ENCODE measurements at places on chromosomes 2 and 18.

DNA sequence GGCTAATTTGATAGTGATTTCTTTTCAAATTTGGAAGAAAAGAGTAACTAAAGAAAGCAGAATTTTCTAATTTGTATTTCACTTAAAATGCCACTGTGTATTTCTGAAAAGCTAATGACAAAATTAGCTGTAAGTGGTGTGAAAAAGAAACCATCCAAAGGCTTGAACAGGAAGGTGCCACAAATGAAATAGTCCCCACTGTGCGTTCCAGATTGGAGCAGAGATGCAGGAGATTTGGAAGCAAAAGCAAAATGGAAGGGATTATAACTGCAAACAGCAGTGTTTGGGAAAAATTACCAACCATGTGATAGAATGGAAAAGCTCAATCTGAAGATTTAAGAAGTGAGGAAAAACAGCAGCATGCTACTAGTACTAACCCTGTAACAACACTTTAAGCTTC is 498.7 kb downstream of the SUCLG1 start:
- DNase-seq, result no peak

DNA sequence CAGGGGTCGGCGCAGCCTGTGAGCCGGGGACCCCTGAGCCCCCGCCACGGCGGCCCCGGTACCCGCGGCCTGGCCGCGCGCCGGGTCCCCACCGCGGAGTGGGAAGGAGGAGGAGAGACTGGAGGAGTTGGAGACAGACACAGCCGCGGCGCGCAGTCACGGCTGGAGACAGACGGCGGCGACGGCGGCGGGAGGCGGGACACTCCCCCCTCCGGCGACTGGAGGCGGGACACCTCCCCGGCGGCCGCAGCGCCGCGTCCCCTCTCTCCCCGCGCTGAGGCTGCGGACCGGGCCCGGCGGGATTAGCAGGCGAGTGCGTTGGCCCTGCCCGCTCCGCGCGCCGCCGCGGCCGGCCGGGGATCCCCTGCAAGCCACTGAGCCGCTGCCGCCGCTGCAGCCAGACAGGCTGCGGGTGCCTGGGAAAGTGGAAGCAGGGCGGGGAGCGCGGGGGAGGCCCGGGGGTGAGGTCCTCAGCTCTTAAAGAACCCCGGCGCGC is 1.0 kb upstream of the LDLRAD4 start:
- DNase-seq, result no peak

- DNase-seq, result no peak
These were observed 23.8 kb downstream of the TGOLN2 start for GRCh38 chr2:85303780-85304531.

- DNase-seq, result no peak
These were observed 27.1 kb upstream of the ZC3H15 start for GRCh38 chr2:186459009-186459408.

GRCh38 chr2:177207101-177207500 is 5.5 kb upstream of the HNRNPA3 start:
- DNase-seq, result no peak

DNA sequence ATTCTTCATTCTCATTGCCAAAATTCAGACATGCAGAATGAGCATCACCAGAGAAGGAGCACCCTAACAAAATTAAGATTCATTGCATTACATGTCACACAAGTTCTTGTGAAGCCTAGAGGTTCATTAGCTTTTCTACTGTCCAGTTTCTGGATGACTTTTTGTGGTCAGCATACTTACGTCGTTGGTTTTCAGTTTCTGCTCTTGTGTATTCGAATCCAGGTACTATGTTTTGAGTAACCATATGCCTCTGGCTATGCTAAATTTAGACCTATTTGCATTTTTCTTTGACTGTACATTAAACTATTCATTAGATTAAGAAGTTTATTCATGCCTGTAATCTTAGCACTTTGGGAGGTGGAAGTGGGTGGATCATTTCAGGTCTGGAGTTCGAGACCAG is 251.3 kb downstream of the PARD3B start:
- DNase-seq, result no peak

DNA sequence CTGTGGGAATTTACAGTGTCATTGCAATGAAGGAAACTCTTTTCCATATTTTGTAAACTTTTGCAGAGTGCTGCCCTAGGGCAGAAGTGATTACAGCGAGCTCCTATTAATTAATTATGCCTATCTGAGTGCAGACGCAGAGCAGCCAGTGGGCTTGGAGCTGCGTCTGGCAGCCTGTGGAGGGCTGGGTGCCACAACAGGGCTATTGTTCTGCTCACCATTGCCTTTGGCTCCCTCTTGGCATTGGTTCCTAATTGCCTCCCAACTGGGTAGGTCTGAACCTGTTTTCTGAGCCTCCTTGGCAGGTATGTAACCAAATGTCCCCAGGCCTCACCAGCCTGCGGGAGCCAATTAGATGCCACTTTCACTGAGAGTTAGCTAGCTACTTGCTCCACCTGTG is 25.6 kb upstream of the ITGB6 start:
- DNase-seq, result no peak

DNA sequence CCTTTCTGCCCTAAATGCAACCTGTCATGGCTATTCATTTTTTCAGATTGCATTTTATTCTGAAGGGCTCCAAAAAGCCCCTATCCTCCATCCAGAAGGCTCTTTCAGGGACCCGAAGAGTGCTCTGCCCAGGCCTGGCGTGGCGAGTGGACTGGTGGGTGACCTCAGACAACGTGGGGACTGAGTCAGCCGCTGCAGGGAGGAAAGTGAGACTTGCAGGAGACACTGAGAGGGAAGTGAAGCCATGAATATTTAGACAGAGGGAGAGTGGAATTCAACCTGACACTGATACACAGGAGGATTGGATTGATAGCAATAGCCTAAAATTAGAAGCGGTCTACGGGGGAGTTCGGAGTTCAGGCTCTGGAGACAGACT is 63.6 kb upstream of the SIX2 start:
- DNase-seq, result no peak

- DNase-seq, result no peak
These were observed 247.6 kb upstream of the THSD7B start for GRCh38 chr2:136517716-136518115.

DNA sequence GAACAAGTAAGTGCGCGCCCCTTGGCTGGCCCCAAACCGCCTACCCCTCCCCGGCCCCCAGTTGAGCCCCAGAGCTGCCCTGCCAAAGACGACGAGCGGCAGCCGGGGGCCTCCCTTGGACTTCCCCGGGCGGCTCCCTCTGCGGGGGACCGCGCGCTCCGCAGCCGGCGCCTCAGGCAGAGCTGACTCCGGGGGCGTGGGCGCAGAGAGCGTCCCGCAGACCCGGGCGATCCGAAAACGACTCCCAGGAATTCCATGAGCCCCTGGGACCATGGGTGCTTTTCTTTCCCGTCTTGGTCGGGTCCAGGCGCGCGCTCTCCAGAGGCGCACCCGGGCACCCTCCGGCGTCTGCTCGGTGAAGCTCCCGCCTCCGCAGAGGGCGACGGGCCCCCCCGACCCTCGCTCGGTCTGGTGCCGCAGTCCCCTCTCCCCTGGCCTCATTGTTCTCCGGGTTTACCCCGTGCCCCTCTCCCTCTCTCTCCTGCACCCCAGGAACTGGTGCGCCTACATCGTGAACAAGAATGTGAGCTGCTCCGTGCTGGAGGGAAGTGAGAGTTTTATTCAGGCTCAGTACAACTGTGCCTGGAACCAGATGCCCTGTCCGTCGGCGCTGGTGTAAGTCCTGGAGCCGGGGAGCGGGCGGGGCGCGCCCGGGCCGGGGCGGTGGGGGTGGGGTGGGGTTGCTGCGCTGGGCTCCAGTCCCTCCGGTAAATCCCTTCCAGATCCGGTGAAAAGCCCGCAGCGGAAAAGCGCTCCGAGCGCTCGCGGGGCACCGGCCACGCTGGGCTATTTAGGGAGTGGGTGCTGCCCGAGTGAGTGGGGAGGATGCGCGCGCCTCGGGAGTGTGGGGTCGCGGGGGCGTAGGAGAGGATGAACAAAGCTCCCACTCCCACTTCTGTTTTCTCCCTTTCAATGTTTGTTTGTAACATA is 776 bp downstream of the EMILIN2 start:
- DNase-seq, result no peak

GRCh38 chr2:236691799-236692167 is 122.2 kb downstream of the ACKR3 start:
- no peak for DNase-seq

DNA sequence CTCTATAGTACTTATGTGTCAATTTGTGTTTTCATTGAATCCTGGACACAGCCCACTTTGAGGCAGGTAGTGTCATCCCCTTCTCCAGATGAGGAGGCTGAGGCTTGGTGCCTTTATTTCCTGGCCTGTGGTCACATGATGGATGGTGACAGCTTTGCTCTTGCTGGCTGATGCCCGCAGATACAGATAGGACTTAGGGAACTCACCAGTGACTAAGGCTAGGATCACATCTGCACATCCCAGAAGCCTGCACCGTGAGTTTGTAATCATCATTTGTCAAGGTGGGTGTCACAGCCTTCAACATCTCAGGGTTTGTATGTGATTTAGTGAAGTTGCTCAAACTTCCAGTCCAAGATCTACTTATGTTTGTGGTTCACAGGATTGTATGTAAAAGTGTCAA is 295.1 kb upstream of the RAB12 start:
- DNase-seq, result no peak

GRCh38 chr18:73060666-73061288 is 193.0 kb upstream of the NETO1 start:
- no peak for DNase-seq

DNA sequence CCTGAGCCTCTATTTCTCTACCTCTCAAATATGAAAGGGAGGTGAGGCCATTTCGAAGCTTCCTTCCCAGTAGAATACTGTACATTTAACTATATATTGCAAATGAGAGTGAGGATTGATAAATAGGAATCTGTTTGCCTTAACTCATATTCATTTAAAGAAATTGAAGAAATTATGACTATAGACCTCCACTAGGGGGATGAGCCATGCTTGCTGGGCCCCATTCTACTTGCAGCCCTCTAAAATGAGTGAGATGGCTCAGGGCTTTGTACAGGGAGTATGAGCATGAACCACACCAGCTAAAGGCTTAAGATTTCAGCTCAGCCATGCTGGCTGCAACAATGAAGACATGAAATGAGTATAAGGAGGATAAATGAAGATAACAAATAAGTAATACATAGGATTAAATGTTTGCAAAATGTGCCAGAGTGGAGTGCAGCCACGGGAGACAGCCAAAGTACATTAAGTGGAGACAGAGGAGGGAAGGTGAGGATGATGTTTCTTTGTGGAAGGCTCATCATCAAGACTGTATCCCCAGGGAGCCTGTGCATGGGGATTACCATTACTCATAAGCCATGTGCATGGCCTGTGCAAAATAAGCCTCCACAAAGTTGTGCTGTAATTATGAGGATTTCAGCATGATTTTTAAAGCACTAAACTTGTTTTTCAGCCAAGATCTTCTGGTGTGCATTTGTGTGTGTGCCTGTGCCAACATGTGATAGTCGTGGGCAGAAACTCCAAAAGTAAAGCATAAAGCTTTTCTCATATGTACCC is 300.8 kb downstream of the CNTNAP5 start:
- no peak for DNase-seq

DNA sequence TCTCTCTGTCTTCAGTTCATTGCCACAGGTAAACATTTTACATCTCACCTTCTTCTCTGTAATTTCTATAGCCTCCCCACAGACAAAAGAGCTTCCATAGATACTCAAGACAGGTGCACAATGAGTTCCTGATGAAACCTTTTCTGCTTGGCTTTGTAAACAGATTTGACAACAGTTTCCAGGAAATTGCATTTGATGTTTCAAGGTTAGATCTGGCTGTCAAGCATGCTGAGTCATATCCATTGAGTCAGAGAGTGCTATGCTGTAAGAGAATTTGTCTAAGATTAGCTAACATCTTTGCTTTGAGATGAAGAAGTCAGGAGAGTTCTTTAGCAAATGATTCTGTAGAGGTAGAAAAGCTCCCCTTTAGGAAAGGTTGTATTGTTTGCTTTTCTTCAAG is 40.6 kb upstream of the MAP2 start:
- DNase-seq, result no peak

- DNase-seq, result no peak
These were observed 541.6 kb downstream of the SLC4A3 start for GRCh38 chr2:220168891-220169546.

DNA sequence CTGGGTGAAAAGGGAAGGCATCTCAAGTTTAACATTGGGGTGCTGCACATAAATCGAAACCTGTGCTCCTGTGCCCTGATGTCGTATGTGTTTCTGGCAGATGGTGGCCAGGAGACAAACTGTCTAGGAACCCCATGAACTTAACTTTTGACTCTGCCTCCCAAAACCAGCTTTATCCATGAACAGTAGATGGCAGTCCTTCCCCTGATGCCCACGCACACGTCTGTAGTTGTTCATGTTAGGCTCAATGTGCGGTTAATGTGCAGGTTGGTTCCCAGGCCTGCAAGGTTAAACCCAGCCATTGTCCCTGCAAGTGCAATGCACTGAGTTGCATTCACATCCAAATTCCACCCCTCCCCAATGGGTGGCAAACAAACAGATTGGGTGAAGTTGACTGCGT is 44.1 kb upstream of the SIX3 start:
- no peak for DNase-seq

DNA sequence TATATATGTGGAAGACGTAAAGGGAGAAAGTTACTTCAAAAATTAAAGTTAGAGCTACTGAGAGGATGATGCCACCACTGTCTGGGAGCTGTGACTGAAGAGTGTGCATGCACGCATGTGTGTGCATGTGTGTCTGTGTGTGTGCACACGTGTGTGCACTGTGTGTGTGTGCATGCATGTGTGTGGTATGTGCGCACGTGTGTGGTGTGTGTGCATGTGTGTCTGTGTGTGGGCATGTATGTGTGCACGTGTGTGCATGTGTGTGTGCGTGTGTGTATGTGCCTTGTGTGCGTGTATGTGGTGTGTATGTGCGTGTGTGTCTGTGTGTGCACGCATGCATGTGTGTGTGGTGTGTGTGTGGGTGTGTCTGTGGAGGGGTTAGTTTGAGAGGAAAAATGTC is 473.4 kb downstream of the CMPK2 start:
- no peak for DNase-seq

- no peak for DNase-seq
These were observed 29.4 kb downstream of the STAT1 start for GRCh38 chr2:190984595-190984994.

GRCh38 chr2:220959391-220959802 is 612.7 kb downstream of the EPHA4 start:
- peak; percentile 62 for DNase-seq

DNA sequence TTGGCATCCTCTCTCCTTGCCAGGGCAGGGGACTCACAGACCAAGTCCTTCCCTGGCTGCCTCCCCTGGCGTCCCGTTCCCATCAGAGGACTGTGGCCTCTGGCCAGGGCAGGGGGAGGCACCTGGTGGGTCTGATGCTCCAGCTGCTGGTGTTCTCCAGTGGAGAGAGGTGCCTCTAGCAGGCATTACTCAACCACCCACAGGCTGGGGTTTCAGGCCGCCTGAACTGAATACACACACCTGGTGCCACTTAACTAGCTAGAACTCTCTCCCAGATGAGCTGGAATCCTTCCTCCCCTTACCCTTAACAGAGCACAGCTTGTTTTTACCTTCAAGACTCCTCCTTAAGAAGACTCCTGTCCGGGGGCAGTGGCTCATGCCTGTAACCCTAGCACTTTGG is 37.7 kb upstream of the CNGA3 start:
- no peak for DNase-seq

GRCh38 chr2:200447139-200447855 is 62.6 kb downstream of the KCTD18 start:
- peak; percentile 31 for DNase-seq

- no peak for DNase-seq
These were observed 621.3 kb upstream of the LRATD1 start for GRCh38 chr2:14011190-14011589.

- DNase-seq, result no peak
These were observed 159.7 kb downstream of the CD226 start for GRCh38 chr18:69787825-69788547.

GRCh38 chr18:9001209-9001608 is 101.3 kb upstream of the NDUFV2 start:
- DNase-seq, result no peak
